Stomach (tissue), 19 donors: ENCODE measurements at places on chromosomes 6 and 20. TPM values are rescaled to one million over a fixed set of nuclear protein-coding genes. Genes with fewer than 3 reads are reported as not detected.

DNA sequence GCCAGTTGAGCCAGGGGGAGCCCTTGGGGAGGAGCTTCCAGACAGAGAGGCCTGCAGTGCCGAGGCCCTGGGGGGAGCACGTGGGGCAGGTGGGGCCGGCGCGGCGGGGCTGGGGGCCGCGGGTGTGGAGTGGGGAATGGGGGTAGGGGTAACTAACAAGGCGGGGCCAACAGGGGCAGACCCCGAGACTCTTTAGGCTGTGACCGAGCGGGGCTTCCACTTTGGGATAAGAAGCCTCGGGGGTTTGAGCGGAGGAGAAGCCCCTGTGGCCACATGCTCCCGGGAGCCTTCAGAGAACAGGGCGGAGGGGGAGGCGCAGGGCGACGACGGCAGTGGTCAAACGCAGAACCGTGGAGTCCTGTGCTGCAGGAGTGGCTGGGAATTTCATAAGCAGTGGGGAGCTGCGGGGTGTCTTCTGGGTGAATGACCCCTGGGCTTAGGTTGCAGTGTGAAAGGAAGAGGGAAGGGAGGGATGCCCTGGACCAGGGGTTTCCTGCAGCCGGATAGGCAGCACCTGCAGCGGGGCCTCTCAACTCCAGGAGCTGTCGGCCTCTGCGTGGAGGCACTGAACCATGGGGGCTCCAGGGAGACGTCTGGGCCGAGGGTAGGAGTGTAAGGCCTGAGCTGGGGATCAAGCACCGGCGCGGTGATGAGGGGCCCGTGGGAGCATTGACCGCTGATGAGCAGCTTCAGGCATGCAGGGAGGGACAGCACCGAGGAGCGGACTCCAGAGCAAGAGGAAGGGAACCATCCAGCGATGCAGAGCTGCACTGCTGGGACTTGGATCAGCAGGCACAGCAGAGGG lies 121.0 kb downstream of the SYNDIG1 start:
- no peak for DNase-seq

GRCh38 chr6:108946695-108947094 lies 98.5 kb downstream of the ARMC2 start:
- DNase-seq: peak; percentile 69

- peak; percentile 88 for DNase-seq
Observed at GRCh38 chr20:57432862-57433491, 41.8 kb downstream of the RBM38 start.

MPIG6B gene
- total RNA-seq: not detected

ZFP57 gene
- not detected for total RNA-seq
